ENCODE measurements at places on chromosomes 1 and 21.

DNA sequence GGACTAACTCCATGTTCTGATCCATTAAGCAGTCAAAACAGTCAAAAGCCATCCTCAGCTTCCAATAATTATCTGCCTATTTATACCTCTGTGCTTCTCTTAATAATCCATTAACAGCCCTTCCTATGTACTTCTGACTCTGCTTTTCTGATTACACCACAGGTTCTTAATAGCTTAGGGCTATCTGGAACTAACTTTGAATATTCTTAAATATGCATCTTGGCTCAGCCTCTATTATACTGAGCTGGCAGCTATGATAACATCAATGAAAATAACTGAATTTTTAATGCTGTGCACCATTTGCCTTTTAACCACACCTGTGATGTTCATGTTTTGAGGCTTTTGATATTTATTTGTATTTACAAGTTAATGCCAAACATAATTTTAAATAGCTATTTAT lies 175.9 kb downstream of the DPYD start:
- no peak for DNase-seq

DNA sequence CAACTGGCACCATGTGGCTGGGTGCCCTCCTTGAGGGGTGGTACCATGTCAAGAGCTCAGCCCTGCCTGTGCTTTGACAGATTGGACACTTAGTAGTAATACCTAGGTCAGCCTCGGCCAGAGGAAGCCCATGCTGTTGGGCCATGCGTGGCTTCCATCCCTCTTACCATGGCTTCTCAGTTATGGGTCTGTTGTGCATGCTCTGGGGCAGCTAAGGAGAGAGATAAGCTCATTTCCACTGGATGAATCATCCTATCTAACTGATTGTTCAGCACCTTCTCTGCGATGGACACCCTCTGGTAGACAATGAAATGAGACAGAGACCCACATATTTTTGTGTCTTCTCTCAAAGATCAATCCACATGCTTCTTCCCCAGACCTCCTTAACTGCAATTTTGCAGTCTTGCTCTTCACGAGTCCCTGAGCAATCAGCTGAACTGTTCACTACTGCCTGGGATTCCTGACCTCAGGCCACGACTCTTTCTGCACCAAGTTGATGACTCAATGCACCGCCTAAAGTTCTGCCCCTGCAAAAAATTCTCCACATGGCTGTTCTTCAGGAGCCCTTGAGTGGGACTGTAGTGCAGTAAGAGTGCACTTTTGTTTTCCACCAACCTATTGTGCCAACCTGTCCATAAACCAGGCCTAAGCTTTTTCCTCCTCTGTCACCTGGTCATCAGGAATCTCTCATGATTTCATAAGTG lies 6.9 kb upstream of the TRIM62 start:
- no peak for DNase-seq

DNA sequence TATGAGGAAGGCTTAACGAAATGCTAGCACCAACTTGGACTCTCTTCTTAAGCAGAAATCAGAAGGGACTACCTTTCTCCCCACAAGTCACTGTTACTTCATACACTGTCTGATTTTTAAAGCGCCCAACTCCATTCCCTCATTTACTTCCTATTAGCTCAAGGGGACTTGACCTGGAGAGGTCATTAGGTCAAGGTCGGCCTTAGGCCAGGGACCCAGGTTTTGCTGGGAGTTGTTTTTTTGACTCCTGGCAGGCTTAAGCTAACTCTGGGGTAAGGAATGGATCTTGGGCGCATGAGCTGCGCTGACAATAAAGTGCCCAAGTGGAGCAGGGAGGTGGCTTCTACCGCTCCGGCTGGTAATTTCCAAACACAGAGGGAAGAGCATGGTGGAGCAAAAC lies 16.8 kb downstream of the ADAR start:
- DNase-seq = no peak

DNA sequence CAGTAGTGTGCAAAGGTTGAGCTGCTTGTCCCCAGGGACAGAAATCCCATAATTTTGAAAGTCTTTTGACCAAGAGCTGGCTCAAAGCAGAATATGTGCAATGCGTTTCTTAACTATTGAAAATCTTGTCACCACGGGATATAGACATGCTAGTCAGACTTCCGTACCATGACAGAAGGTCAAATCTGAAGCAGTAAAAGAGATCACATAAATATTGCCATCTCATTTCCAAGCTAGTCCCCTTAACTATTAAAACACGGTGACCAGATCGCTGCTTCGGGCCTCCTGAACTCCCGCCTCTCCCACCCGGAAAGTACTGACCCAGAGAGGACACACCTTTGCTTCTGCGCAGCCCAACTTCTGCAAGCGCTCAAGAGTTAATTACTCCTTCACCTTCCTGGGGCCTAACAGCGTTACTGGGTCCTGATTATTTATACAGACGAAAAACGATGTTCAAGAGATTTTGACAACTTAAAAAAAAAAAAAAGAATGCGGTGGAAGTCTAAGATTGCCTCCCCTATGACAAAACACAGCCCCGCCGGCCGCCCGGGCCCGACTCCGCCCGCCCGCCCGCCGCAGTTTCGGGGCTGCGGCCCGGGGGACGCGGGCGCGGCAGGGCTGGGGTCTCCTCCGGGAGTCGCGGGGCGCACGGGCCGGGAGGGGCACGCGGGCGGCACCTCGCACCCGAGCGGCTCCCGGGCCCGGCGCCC lies 692 bp downstream of the SORT1 start:
- DNase-seq = no peak

DNA sequence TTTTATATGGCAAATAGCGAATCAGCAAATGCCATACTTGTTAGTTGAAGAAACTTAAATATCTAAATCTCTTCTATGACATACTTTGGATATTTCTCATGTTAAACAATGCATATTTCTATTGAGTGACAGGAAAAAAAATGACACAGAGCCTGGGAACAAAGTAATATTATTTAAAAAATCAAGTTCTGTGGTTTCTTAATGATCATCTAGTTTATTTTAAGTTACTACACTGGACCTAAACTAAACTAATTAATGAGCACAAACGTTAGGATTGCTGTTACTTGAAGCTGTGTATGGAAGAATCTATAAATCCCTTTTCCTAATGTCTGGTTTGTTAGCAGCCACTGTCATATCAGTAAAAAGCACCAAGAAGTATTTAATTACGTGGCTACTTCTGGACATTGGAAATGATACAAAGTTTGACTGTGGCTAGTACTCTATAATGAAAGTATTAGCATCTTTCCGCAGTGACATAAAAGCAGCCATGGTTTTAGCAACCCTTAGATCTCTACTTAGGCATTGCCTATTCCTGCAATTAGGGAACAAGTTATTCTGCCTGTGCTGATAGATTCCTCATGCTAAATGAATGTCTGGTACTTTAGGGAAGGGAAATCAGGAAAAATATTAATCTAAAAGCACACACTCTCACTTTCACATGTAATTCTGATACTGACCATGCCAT lies 981.7 kb upstream of the B3GALT2 start:
- DNase-seq = no peak

GRCh38 chr1:221766210-221766609 lies 24.3 kb upstream of the DUSP10 start:
- DNase-seq = no peak

DNA sequence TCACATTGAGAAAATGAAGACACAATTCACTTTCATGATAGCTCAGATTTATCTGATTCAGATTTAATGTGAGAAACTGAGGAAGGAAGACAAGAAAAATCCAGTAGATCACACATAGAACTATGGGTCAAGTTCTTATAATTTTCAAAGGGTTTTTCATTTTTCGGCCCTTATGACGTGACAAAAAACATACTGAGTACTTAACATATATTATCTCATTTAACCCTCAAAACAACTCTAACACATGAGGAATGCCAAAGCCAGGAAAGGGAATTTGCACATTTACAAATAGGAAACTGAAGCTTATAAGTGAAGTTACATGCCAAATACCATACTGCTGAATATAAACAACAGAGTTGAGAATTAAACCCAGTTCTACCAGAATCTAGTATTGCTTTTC lies 27.6 kb downstream of the SOD1 start:
- no peak for DNase-seq
